Jurkat, Clone E6-1 (cell line): ENCODE measurements at places on chromosomes 12 and 14.

GRCh38 chr12:58487678-58488161 is 432.6 kb downstream of the LRIG3 start:
- no peak for DNase-seq

- no peak for DNase-seq
Measured at GRCh38 chr14:90627478-90627877, 188.8 kb downstream of the TTC7B start.

DNA sequence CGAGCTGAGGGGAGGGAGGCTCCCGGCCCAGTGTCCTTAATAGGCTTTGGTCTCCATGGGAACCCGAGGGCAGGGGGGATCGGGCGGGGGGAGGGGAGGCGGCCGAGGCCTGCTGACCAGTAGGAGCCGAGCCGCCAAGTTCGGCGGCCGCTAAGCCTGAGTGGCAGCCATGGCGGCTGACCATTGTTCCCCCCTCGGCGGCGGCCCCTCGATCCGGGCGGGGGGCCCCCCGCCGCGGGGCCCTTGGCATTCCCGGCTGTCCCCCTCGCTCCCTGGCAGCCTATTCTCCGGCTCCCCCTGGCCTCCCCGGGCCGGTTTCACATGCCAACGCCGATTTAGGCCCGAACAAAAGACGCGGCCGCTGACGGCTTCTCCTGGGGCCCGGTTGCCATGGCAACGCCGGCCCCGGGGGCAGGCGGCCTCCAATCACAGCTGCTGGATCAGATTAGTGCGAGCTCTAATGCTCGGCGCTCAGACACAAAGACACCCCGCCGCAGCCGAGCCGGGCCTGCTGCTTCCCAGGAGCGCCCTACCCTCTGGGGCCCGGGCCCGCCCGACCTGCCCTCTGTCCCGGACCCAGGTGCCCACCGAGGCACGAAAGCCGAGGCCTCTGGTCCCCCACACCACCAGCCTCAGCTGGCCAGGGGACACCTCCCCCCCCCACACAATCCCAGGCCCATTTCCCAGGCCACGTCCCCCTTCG is 7.3 kb downstream of the MSI1 start:
- no peak for DNase-seq

GRCh38 chr14:73452341-73453186 is 5.8 kb downstream of the NUMB start:
- DNase-seq: no peak
